ENCODE measurements at places on chromosomes 2 and 18. TPM values are rescaled to one million over a fixed set of nuclear protein-coding genes. Genes with fewer than 3 reads are reported as not detected.

RASGRP3 gene
- 0.50 TPM for total RNA-seq

HOXD3 gene
- not detected for total RNA-seq

ANKRD12 gene
- 62.7 TPM for total RNA-seq

ANKRD30B gene
- total RNA-seq: under 0.01 TPM

C2orf66 gene
- total RNA-seq: 0.26 TPM

OBSL1 gene
- 34.4 TPM for total RNA-seq

RNF152 gene
- total RNA-seq: 24.4 TPM

OTOS gene
- not detected for total RNA-seq

KLHL30 gene
- total RNA-seq: 1.2 TPM

KATNAL2 gene
- total RNA-seq: 4.6 TPM

EFHD1 gene
- not detected for total RNA-seq

SCN3A gene
- total RNA-seq: 0.33 TPM

SALL3 gene
- not detected for total RNA-seq

RIT2 gene
- total RNA-seq: not detected

PRKAG3 gene
- total RNA-seq: 0.26 TPM

CRYBA2 gene
- total RNA-seq: not detected

EVX2 gene
- not detected for total RNA-seq

SLC8A1 gene
- 109 TPM for total RNA-seq

ACMSD gene
- not detected for total RNA-seq

TGFA gene
- total RNA-seq: not detected

C2orf72 gene
- 0.33 TPM for total RNA-seq

NPC1 gene
- 129 TPM for total RNA-seq

LIMS2 gene
- 0.51 TPM for total RNA-seq

SCYGR4 gene
- not detected for total RNA-seq

CHAC2 gene
- 1.3 TPM for total RNA-seq
